Nucleus accumbens (tissue), 56 donors: ENCODE measurements at places on chromosomes 6 and 20.
A peak's percentile ranks its signal among the peaks of the same experiment; 100 is the strongest.

GRCh38 chr20:704726-705125 lies 29.1 kb upstream of the SCRT2 start:
- no peak for DNase-seq

DNA sequence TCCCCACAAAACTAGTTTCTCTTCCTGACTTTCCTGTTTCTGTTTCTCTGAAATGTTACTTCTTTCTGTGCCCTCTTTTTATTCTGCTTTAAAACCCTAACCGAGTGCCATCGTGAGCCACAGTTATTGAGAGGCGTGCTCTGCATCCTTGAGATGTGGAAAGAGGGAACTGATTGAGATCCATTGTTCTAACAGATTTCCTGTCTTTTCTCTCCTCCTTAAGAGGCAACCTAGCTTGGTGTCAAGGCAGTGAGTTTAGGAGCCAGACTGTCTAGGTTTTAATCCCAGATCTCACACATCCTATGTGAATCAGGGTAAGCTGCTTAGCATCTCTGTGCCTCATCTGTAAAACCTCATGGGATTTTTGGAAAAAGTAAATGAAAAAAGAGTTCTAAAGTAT lies 57.5 kb downstream of the SNX9 start:
- no peak for DNase-seq

GRCh38 chr20:58141496-58141895 lies 87.0 kb downstream of the ANKRD60 start:
- peak; percentile 14 for DNase-seq

DNA sequence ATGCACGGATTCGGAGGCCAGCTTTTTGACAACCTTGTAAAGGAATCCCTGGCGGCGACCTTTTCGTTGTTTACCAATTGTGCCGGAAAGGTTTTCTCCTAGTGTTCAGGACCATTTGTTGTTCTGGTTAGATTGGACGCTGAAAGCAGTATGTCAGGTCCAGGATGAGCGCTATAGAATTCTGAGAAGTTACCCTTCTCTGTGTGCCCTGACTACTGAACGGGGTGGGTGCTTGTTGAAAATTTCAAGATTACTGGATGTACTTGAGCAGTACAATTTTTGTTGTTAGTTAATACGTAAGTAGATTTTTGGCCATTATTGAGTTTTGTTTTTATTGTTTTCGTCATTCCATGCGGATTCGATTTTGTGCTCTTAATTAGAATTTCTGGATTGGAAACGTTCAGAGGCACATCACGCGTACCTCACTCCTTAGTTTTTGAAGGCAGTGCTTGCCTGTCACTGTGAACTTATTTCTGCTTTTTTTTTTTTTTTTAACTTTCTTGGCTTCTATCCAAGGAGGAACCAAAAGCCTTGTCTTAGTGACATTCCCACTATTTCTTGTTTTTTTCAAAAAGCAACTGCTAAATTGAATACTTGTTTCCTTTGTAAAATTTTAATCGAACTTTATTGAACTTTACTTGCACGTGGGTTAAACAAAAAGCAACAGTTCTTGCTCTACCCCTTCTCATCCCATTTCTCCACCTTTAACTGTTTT lies 898 bp downstream of the XRN2 start:
- no peak for DNase-seq

DNA sequence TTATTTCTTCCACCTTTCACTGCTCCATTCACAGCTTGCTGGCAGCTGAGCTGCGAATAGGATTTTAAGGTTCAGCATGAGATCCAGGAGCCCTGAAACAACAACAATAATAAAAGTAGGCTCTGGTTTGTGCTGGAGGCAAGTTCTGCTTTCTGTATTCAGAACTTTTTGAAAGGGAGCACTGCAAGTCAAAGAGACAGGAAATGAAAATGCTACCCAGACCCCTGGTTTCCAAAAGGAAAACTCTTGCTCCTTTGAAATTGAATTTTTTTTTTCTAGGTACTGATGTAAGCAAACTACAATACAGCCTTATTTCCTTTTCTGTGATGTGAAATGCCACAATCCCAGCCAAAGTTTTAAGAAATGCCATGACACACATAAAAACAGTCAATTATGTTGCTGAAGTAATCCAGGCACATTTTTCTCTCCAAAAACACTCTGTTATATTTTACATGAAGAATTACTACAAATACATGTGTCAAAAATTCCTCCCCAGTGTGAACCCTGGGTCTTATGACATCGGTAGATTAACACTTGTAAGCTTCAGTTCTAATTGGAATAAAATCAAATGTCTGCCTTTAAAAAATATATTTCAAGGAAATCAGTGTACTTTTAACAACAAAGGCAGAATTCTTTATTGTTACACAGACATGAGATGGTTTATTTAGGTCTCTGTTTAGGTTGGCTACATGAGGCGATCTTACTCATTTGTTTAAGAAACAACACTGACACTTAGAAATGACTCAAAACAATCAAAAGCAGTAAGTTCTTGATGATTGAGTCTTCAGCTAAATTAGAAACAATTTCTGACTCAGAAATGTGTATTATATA lies 656.7 kb downstream of the EPHA7 start:
- no peak for DNase-seq

- no peak for DNase-seq
Observed at GRCh38 chr6:128558924-128559323, 38.5 kb upstream of the PTPRK start.

GRCh38 chr20:61924211-61924857 lies 141.3 kb downstream of the TAF4 start:
- no peak for DNase-seq

- DNase-seq = no peak
Observed at GRCh38 chr6:30238178-30238795, 25.1 kb upstream of the TRIM26 start.

DNA sequence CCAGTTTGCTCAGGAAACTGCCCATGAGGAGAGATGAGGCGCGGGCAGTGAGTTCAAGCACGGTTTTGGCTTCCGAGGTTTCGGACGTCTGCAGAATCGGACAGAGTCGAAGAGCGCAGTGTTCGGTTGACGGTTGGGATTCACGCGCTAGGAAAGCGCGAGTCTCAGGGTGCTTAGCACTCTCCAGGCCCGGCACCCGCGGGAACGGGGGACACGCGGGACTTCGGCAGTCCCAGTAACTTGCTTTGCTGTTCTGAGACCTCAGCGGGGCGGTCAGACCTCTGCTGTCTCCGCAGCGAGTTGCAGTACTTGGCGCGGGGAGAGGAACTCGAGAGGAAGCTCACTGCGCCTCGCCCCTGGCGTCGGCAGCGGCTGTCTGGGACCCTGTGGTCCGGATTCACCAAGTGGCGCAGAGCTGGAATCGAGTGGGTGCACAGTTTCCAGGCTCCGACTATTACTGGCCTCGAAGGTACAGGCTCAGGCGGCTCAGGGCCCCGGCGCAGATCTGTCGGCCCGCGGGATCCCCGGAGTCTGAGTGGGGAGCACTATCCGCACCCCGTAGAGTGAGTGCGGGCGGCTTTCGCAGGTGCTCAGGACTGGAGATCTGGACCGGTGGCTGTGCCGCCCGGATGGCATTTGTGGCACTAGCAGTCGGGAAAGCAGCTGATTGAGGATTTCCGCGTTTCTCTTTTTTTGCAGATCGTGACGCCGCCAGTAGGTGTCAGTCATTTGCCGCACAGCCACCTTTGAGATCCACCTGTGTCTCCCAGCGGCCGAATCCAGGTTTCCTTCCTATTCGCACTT lies at the start of gene POM121L2:
TSS of gene POM121L2 (minus strand) at position 128 of the 804 bp plus-strand sequence. CDS start at position 25, 103 bp downstream.
- no peak for DNase-seq

GRCh38 chr20:31670371-31671228 lies 32.9 kb downstream of the COX4I2 start:
- DNase-seq = peak; percentile 71
